Activated CD4-positive, alpha-beta T cell treated with anti-CD3 and anti-CD28 coated beads, Interleukin-2, amount 10 ng/mL, durations not matched to agents 7 days and 5 days (primary cell): ENCODE measurements at places on chromosomes 3 and 15. TPM values are rescaled to one million over a fixed set of nuclear protein-coding genes. Genes with fewer than 3 reads are reported as not detected.

CGGBP1 gene
- total RNA-seq, result 128 TPM

MYRIP gene
- total RNA-seq, result not detected

CLDN16 gene
- not detected for total RNA-seq

TIPARP gene
- total RNA-seq, result 66.0 TPM

DNA sequence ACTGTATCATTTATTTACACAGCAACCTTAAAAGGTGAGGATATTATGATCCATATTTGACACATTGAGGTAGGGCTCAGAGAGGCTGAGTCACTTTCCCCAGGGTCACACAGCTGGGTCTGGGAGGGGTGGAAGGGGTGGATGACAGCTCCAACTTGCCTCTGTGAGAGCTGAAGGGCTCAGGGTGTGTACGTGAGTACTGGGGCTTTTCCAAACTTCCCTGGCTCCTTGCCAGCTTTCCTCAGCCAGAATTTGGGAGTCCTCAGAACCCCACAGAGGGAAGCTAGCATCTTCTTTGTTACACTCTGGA lies 58.3 kb upstream of the SLC6A11 start:
- no peak for DNase-seq

DNA sequence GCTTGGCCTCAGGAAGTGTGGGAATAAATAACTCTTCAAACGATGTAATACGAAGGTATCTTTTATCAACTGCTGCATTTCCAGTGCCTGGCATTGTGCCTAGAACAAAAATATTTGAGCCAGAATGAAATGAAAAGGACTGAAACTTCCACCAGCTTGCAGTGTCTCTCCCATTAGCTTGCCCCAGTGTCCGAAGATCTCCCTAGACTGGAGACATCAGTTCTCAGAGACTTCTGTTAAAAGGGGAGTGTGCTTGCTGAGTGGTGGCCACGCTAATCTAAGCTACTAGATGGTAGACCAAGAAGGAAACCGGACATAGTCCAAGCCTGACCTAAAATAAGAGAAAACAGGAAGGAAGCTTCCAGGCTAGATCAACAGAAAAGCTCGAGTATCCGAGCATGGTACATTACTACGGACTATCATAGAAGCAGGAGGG lies 28.6 kb downstream of the KCNAB1 start:
- no peak for DNase-seq

DNA sequence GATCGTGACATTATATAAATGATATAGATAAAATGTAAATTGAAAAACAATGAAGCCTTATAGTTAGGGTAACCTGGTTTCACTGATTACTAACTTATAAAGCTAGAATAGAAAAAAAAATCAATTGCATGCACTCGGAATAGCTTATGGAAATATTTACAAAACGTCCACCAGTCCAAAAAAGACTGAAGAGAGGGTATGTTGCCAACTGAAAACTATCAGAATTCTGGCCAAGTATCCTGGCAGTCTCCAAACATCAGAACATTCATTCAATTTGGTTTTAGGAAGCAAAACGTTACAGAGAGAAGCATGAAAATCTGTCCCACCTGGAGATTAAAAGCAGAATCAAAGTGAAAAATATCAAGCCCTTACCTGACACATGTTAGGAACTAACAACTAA lies 892.4 kb downstream of the ROBO1 start:
- no peak for DNase-seq

- no peak for DNase-seq
Measured at GRCh38 chr3:174035328-174035886, 637.9 kb downstream of the NLGN1 start.
